ENCODE measurements at places on chromosomes 6 and 20.

GRCh38 chr6:106077170-106077569 lies 9.0 kb upstream of the PRDM1 start:
- DNase-seq, result no peak

DNA sequence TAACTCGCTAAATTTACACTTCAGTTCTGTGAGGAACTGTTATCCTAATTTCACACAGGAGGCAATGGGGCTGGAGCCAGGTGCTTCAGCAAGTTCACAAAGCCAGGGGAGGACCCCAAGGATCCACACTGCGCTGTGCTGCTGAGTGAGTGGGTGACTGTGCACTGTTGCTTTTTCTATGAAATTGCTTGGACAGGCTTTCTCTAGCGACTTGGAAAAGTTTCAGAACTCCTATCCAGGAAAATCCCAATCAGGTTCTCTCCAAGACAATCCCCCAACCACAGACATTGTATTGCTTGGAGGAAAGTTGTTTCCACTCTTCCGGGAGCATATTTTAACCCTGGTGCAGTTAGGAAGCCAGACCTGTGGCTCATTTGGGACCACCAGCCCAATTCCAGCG lies 175.9 kb upstream of the CST7 start:
- no peak for DNase-seq

GRCh38 chr20:49990271-49990720 lies 7.5 kb downstream of the SNAI1 start:
- DNase-seq, result no peak

- no peak for DNase-seq
These were observed 45.2 kb downstream of the DSTN start for GRCh38 chr20:17614812-17615644.

DNA sequence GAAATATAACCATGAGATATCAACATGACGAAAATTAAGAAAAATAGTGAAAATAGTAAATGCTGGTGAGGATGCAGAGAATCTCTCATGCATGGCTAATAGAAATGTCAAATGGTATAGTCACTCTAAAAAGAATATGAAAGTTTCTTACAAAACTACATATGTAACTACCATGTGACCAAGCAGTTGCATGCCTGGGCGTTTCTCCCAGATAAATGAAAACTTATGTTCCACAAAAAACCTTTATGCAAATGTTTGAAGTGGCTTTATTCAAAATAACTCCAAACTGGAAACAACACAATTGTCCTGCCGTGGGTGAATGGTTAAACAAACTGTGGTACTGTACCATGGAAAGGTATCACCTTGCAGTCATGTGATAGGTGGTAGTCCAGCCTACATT lies 112.4 kb downstream of the HDGFL1 start:
- DNase-seq, result no peak

- no peak for DNase-seq
These were observed 42.0 kb downstream of the JARID2 start for GRCh38 chr6:15287670-15288375.
